A172 (cell line): ENCODE measurements at places on chromosomes 1 and 21. TPM values are rescaled to one million over a fixed set of nuclear protein-coding genes. Genes with fewer than 3 reads are reported as not detected.

GRCh38 chr1:190320952-190321351, 156.7 kb downstream of the BRINP3 start:
- peak; percentile 38 for DNase-seq

- no peak for DNase-seq
These were observed 25.5 kb downstream of the FGGY start for GRCh38 chr1:59322394-59322793.

DNA sequence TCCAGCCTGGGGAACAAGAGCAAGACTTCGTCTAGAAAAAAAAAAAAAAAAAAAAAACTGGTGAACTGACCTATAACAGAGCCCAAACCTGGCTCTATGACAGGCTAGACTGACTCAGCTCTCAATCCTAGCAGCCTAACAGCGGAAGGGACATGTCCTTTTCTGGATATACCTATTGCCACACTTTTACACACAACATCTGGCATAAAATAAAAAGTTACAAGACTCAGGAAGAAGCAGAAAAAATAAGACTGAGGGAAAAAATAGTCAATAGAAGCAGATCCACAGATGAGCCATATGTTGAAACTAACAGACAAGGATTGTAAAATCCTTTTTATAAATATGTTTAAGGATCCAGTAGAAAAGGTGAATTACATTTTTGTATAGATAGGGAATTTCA, 57.5 kb upstream of the IPO9 start:
- DNase-seq, result no peak

DNA sequence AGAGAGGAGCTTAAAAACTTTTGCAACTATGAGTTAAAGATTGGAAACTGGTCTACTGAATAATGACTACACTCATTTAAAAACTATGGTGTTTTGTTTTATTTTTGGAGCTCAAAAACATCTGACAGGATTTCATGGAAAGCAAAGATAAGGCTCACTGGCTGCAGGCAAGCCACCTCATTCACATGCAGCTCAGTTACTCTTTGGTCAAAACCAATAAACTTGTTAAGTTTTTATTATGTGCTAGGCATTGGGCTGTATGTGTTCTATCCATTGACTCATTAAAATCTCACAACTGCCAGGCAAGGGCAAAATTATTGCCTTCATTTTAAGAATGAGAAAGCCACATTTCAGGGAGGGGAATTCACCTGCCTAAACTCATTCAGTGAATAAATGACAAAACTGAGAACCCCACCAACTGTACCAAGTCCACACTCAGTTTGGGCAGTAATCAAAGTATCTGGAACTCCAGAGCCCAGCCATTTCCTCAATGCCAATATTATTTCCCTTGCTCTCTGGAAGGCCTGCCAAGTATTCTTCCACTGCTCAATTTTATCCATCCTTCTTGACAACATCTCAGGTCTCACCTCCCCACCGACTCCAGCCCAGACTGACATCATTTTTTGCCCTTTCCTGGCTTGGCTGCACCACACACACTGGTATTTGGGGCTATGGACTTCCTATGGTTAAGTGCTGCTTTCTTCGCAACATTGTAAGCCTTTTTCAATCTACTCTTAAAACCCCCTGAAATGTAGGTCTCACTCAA, 401.1 kb upstream of the NFIA start:
- DNase-seq, result no peak

Gene NBPF4
- total RNA-seq, result not detected in 2 replicates

GRCh38 chr1:202649553-202650392, 60.5 kb downstream of the SYT2 start:
- DNase-seq, result no peak

DNA sequence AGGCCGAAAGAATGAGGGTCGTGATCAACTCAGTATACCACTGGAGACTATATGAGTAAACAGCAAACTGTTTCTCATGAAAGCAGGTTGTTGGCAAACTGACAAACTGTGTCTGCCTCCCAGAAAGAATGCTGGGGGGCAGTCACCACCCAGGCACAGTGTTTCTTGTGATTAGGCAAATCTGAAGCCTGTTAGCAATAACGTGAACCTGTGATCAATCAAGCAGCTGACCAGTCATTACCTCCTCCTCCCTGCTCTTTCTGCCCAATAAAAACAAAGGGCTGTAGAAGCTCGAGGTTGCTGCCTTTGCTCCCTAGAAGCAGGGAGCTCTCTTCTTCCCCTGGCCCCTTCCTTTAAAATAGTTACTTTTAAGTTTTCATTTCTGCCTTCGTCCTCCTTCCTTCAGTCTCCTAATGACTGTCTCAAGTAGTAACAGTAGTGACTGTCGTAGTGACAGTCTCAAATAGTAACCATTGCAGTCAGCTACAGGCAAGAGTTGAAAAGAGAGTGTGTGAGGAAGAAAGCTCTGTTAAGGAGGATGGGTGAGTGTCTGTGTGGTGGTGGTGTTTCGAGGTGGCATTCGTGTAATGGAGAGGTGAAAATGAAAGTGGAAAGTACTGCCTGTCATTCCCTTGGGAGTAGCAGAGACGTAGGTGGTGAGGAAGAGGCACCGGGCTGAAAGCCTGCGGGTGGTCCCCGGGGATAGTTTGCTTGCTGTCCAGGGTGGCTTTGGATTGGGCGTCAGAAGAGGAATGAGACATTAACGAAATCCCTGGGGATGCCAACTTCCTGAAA, 14.5 kb downstream of the HHAT start:
- peak; percentile 68 for DNase-seq

DNA sequence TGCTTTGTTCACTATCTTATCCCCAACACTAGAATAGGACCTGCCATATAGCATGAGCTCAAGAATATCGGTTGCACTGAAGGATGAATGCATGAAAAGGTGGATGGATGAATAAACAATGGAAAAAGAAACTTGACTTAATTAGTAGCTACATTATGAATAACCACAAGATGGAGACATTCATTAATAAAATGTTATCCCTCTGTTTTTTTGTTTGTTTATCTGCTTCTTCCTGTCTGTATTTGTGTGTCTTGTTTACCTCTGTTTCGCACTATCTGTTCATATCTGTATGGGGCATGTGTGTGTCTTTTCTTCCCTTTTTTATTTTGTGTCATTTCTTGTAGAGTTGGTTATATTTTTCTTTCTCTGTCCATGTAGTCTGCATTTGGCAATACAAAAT, 1.1 kb upstream of the OR14I1 start:
- DNase-seq, result no peak

Gene NDUFV3
- 68.7 and 85.1 TPM in 2 replicates for total RNA-seq

Gene MROH9
- total RNA-seq, result not detected in 2 replicates

- DNase-seq, result peak; percentile 98
These were observed 337.6 kb upstream of the SNX7 start for GRCh38 chr1:98323906-98324358.

Gene NUP210L
- not detected in 2 replicates for total RNA-seq

Gene SPSB1
- total RNA-seq, result 8.7 and 15.0 TPM in 2 replicates
